Psoas muscle (tissue), 8 donors: ENCODE measurements at places on chromosomes 16 and 17.

- DNase-seq: no peak
Measured at GRCh38 chr17:77610518-77610893, 348.0 kb upstream of the TNRC6C start.

DNA sequence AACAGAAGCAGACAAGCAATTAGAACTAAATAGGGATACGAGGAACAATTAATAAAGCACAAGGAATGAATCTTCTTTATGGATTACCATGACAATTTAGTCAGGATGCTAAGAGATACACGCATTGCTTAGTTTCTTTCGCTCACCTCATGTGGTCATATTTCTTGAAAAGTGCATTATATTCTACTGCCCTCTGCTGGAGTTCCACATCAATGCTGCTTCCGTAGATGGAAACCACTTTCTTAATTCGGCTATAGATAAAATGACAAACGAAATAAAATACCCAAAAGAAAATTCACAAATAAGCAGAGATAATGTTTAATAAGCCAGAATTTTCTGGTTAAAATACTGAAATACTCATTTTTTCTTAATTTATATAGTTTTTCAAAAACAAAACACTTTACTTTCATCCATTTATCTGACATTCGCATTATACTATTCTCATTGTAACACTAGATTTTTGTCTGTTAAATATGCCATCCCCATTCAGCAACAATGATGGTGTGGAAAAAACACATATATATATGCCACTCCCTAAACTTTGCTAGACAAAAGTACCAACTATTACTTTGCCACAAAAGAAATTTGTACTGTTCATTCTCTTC is 22.0 kb upstream of the PHLPP2 start:
- no peak for DNase-seq

DNA sequence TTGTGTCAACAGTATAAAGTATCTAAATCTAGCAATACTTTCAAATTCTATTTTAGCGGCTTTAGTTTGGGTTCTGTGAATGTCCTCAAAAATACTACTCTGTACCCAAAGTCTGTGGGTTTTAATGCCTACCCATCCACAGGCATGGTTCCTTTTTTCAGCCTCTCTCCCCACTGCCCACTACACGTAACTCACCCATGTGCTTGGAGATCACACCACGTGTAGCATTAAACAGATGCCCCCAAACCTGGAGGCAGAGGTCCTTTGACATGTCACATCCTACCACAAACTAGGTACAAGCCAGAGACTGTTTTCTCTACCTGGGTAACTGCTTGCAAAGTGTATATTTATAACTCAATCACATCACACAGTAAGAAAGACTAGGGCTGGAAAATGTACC is 5.4 kb downstream of the DYNC1LI2 start:
- no peak for DNase-seq

GRCh38 chr17:32269377-32269776 is 3.7 kb downstream of the RHBDL3 start:
- no peak for DNase-seq

DNA sequence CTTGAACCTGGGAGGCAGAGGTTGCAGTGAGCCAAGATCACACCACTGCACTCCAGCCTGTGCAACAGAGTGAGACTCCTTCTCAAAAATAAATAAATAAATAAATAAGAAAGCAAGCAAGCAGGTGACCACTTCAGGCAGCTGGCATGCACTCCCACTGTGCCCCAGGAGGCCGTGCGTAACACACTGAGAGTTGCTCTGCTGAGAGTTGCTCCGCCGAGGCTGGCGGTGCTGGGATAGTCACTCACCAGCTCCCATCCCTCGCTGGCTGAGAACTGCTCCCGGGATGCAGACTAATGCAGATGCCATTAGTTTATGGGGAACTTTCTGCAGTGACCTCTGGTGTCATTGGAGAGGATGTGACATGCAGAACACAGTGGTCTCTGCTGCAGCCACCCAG is 105.7 kb upstream of the PLCG2 start:
- DNase-seq: no peak

DNA sequence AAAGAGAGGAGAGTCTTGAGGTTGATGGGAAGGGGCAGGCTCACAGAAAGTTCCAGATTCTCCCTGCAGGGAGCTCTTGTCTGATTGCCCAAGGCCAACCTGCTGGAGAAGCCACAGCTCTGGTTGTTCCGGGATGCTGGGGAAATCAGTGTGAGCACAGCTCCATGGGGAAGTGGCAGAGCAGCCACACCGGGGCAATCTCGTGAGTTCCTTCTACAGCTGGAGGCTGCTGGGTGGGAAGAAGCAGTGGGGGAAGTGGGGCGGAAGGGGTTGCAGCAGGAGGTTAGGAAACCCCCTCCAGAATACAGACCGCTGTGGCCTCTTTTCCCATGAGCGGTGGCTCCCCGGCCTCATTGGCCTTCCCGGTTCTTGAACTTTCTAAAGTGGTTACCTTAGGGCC is 34.0 kb downstream of the KIAA0513 start:
- DNase-seq: no peak

GRCh38 chr16:1094124-1094479 is 1.9 kb downstream of the C1QTNF8 start:
- DNase-seq: no peak

DNA sequence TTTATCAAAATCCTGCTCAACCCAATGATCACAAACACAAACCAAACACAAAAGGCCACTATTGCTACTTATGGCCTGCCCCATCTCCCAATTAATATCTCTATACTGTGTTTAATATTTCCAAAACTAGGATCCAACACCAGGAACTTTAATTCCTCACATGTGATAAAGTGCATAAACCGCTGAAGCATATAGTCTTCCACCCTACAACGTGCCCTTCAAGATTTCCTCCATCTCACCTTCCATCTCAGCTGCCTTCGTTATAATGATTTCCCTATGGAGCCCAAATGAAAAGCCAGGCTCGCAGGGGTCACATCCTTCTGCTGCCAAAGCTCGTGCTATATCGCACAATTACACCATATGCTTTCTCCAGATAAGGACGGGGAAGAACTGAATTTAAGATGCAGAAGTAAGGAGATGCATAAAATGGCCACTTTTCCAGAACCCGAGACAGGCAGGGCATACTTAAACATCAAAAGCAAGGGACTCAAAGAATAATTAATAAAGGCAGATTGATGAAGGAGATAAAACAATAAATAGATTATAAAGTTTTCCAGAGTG is 1.8 kb downstream of the MYH10 start:
- no peak for DNase-seq

- no peak for DNase-seq
Measured at GRCh38 chr17:13596241-13596923, 5.3 kb downstream of the HS3ST3A1 start.

DNA sequence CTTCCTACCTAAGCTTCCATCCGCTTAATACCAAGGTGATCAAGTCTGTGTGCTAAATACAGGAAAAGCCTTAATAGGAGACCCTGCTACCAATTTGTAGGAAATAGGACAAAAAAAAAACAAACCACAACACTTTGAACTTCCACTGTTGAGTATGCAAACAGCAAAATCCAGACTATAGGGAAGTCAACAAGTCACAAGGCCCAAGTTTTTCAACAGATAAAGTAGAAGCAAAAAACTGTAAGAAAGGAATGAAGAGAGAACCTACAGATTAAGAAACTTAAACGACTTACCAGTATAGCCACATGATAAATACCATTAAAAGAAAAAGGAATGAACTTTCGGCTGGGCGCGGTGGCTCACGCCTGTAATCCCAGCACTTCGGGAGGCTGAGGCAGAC is 7.4 kb downstream of the USP22 start:
- DNase-seq: no peak

DNA sequence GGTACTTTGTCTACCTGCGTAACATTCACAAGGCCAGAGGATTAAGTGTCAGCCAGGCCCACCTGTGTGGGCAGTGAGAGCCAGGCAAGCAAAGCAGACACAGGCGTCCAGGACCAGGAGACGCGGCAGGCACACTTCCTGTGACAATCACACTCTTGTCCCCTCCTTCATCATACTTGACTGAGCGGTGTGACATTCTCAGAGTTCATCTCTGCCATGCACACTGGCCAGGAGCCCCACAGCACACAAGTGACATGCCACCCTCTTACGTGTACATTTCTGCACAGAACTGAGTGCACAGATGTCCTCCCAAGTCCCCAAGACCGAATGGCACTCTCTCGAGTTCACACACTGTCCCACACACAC is 8.7 kb downstream of the PPP1R9B start:
- peak; percentile 19 for DNase-seq

- DNase-seq: peak; percentile 46
Measured at GRCh38 chr17:79026376-79027273, 2.7 kb downstream of the C1QTNF1 start.

DNA sequence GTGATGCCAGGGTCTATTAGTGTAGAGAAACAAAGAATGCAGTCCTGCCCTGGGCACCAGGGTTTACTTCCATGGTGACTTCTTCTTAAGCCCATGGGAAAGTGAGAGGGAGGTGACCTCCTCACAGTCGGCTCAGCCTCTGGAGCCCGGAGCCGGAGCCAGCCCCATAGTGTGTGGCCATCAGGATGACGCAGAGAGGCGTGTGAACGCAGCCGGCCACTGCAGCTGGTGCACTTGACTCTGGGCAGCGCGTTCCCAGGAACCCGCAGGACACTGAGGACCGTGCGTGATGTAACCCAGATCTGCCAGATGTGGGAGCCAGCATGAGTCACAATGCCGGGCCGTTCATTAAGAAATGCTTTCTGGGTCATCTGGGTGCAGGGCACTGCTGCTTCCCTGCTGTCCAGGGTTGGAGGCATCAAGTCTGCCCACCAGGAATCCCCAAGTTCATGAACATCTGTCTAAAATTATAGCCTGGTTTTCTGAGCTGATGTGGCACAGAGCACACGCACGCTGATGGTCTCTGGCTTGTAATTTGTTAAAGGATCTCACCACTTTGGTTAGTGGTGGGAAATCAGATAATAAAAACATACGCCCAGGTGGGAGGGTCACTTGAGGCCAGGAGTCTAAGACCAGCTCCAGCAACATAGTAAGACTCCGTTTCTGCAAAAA is 114.1 kb downstream of the PITPNC1 start:
- peak; percentile 91 for DNase-seq

DNA sequence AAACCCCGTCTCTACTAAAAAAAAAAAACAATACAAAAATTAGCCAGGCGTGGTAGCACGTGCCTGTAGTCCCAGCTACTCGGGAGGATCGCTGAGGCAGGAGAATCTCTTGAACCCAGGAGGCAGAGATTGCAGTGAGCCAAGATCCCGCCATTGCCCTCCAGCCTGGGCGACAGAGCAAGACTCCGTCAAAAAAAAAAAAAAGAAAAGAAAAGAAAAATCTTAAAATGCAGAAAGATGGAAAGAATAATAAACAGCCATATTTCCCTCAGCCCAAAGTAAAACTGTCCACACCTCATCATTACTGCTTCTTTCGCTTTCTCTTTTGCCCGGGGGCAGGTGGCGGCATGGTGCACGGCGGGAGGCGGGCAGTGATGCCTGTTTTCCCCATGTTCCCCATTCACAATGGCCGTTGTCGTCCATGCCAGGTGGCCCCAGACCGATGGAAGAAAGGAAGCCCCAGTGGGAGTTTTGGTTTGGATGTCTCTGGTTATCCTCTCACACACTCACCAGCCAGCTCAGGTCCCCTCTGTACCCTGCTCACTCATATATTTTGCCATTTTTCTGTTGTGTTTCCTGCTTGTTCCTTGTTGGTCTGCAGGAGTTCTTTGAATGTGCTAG is 37.0 kb upstream of the PEMT start:
- no peak for DNase-seq

GRCh38 chr17:67601897-67602296 is 115.8 kb upstream of the NOL11 start:
- DNase-seq: no peak

DNA sequence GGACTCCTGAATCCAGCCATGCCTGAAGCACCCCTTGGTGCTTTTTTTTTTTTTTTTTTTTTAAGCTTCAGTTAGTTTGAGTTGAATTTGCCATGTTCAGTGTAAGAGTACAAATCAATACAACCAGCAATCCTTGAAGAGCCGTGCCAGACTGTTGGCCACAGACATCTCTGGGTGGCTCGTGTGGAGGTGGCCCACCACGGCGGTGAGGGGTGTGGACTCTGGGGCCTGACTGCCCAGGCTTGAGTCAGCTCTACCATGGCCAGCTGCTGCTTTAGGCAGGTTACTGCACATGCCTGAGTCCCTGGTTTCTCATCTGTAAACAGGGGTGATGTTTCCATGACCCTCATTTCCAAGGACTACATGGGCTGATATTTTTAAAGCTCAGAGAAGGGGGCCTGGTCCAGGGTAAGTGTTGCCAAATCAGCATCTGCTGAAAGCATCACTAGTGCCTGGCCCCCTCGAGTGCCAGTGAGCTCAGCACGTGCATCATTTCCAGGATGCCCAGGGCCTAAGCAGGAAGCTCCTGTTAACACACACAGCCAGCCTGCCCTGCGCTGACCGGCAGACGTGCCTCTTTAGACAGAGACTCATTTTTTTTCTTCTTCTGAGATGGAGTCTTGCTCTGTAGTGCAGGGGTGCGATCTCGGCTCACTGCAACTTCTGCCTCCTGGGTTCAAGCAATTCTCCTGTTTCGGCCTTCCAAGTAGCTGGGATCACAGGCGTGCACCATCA is 90.1 kb downstream of the DNAH17 start:
- DNase-seq: no peak

GRCh38 chr17:1485423-1486376 is 6.8 kb downstream of the MYO1C start:
- DNase-seq: peak; percentile 77

DNA sequence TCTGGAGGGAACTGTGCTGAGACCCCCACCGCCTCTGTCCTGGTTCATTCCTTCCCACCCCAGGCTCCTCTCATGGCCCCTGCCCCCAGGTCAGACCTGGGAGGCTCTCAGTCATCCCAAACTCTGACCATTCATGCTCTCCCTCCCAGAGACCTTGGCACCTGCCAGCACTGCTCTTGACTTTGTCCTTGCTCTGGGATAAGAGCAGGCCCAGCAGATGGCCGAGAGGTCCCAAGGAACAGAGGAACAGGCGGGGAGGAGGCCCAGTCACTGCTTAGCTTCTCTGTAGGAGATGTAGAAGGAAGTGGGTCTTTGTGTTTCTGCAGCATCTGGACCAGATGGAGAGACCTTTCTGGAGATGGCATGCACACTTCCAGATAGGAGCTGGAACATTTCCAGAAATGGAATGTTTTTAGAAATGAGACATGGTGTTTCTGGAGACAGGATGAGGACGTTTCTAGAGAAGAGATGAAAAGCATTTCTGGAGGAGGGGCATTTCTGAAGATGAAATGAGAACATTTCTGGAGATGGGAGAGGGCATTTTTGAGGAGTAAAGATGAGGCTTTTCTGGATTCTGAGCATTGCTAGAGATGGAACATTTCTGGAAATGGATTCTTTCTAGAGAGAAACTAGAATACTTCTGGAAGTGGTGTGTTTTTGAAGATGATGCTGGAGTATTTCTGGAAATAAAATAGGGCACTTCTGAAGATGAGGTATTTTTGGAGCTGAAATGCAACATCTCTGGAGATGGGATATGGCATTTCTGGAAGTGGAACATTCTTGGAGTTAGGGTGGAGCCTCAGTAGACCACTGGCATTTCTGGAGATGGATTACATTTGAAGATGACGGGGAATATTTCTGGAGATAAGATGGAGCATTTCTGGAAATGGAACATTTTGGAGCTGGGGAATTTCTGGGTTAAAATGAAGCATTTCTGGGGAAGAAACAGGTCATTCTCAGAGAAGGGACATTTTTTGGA is 55.2 kb downstream of the RAI1 start:
- no peak for DNase-seq

- no peak for DNase-seq
Measured at GRCh38 chr16:68379472-68380347, 68.6 kb downstream of the SMPD3 start.

GRCh38 chr16:54022362-54022761 is 264.2 kb downstream of the IRX3 start:
- no peak for DNase-seq

GRCh38 chr17:48465884-48466283 is 35.9 kb upstream of the SKAP1 start:
- DNase-seq: no peak

- DNase-seq: no peak
Measured at GRCh38 chr16:48949636-48950035, 332.0 kb downstream of the CBLN1 start.
